GM20000 (cell line): ENCODE measurements at places on chromosomes 11 and 22.

GRCh38 chr22:49202226-49202625 lies 625.4 kb downstream of the BRD1 start:
- DNase-seq: no peak

- DNase-seq: no peak
These were observed 2.0 kb downstream of the PDGFD start for GRCh38 chr11:104161751-104162450.

DNA sequence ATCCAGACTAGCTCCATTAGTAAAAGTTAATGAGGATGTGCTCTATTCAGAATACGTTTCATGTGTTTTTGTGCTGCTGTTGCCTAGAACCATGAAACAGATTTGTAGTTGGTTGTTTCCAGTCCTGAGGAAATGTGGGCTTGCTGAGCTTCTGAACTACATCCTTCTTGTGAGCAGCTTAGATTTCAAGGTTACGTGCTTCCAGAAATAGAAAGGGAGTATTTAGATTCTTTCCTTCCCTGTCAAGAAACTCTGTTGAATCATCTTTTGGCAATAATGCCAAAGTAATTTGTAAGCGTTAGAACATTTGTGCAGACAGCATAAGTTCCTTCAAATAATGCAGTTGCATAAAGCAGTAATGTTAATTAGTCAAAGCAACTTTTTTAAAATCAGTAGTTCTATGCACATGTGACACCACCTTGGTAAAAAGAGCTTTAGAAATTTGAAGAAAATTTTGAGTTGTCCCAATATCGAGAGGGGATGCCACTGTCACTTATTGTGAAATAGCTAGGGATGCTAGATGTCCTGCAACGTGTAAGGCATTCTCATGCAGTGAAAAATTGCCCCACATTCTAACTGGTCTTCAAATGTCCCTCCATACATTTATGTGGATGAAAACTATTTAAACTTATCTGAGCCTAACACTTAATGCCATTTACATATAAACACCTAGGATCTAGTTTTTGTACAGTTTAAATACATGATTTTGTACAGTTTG lies 169.6 kb downstream of the ETS1 start:
- no peak for DNase-seq

- no peak for DNase-seq
These were observed 56.1 kb upstream of the B3GAT1 start for GRCh38 chr11:134468081-134468668.

DNA sequence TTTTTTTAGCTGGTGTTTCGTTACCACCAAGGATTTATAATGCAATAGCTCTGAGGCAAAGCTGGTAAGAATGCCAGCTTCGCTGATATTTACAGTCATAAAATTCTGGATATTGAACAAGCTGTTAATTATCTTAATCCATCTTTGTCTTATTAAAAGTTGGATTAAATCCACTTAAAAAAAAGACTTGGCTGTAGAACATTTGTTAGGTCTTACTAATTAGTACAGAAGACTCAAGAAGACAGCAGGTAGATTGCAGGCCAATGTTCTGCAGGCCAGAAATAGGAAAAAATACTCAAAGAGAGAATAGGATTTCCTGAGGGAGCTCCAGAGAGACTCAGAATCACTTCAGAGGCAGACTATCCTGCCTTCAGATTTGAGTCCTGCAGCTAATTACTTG lies 7.5 kb downstream of the ROBO4 start:
- no peak for DNase-seq

DNA sequence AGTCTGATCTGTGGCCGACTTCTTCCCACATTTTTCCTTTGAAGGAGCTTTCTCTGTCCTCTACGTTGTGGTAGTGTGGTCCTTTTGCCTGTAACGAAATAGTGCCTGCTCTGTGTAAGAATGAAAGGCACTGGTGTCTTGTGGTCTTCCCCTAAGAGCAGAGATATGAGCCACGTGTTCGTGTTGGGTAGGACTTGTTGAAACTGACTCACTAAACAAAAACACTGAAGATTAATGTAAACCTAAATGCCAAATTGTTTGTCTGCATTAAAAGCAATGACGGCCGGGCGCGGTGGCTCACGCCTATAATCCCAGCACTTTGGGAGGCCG lies 10.1 kb upstream of the RPS3 start:
- no peak for DNase-seq

- peak; percentile 16 for DNase-seq
These were observed 154.1 kb downstream of the MYO18B start for GRCh38 chr22:25896098-25896497.

- no peak for DNase-seq
These were observed 58.9 kb downstream of the PDE2A start for GRCh38 chr11:72615329-72615728.

DNA sequence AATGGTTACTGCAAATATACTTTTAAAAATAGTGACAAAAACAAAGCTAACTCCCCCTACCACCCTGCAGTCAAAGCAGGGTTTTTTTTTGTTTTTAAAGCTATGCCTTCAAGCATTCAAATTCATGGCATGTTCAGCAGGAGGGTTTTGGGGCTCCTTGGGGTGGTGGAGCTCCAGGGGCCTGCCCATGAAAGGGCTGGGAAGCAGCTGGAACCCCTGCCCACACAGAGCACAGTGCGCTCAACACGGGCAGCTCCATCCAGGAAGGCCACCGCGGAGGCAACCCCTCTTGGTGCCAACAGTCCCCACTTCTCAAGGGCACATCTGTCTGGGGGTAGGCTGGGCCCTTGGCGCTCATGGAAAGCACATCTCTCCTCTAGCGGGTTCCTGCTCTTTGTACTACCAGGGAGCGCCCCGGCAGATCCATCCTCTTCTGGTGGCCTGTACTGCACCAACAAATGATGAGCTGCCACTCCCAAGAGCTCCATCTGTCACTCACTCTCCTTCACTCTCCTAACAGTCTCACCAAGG lies 16.6 kb upstream of the PHLDA2 start:
- no peak for DNase-seq

- no peak for DNase-seq
These were observed 672.7 kb downstream of the TBC1D22A start for GRCh38 chr22:47435204-47435487.

- DNase-seq: no peak
These were observed 61.8 kb upstream of the UBASH3B start for GRCh38 chr11:122593473-122594420.

GRCh38 chr22:35506259-35506570 lies 34.4 kb upstream of the RASD2 start:
- DNase-seq: no peak

DNA sequence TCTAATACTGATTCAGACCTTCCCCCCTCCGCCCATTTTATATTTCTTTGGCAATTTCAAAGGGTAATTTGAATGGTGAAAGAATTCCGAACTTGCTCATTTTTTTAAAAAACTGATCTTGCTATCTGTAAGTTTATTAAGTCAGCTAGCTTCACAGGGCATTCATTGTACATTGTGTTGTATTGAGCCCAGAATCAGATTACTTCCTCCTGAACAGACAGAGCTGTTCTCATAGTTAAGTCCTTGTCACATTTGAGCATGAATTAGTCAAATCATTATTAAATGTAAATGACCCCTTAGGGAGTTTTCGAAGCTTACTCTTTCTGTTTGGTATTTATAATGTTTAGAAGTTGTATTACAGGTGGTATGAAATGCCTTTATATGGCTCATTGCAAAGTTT lies 34.4 kb downstream of the CYP2R1 start:
- DNase-seq: no peak

GRCh38 chr11:72678524-72678923 lies 4.3 kb upstream of the PDE2A start:
- DNase-seq: no peak

DNA sequence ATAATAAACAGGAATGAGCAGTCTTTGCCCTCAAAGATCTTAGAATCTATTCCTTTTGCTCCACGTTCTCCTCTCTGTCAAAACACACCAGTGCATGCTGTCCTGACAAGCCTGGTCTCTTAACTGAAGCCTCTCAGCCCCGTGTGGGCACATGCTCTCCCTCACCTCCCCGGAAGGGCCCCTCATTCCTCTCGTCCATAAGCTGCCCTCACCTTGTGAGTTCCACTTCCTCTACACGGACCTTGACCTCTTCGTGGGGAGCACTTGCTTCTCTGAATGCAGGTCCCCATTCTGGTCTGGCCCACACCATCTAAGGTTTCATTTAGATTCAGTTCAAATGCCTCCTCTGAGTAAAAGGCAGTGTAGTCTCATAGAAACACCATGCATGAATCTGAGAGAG lies 412.3 kb upstream of the SYN3 start:
- DNase-seq: peak; percentile 22

DNA sequence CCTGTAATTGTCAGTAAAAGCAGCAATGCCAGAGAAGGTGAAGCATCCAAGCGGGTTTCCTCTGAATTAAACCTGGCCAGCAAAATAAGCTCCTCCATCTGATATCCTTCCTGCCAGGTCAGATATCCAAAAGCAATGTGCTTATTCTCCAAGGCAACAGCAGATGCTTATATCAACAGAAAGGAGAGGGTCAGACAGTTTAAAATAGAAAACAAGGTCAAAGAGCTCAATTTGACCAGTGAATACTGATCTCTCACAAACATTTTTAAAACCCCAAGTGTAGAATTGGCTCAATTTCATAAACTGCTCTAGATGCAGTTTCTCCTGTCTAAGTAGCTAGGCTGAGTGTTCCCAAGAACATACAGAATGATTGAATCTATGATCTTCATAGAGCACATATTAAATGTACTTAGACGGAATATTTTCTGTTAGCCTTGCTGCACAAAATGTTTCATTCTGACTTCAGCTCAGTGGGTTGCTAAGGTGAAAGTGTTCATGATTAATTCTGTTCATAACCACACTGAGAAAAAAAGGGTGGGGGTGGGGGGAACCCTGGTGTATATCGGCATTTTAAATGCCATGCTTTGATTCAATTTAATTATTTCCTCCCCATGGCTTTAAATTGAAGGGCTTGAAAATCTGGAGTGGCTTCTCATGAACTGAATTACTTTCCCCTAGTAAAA lies 174.2 kb upstream of the ARHGAP20 start:
- DNase-seq: no peak

DNA sequence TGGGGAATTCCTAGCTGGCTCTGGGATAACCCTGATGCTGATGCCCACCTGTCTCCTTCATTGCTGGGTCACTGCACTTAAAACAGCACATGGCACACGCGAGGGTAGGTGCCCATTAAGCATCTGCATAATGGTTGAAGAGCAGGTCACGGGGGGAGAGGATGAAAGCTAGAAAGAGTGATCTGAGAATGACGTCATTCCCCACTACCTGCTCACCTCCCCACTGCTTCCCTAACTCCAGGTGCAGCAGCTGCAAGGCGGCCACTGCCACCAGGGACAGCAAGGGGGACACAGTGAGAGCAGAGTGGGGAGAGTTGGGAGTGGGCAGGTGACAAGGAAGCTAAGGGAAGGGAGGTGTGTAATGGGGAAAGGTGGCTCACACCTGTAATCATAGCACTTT lies 27.0 kb downstream of the ADA2 start:
- DNase-seq: no peak

- peak; percentile 7 for DNase-seq
These were observed 615 bp downstream of the STT3A start for GRCh38 chr11:125593114-125593820.

- DNase-seq: no peak
These were observed 18.2 kb downstream of the SLC5A4 start for GRCh38 chr22:32236970-32237369.

- DNase-seq: no peak
These were observed 1.4 kb downstream of the UCP2 start for GRCh38 chr11:73981051-73981805.

- DNase-seq: no peak
These were observed 273.0 kb downstream of the CASP12 start for GRCh38 chr11:104625246-104625645.

DNA sequence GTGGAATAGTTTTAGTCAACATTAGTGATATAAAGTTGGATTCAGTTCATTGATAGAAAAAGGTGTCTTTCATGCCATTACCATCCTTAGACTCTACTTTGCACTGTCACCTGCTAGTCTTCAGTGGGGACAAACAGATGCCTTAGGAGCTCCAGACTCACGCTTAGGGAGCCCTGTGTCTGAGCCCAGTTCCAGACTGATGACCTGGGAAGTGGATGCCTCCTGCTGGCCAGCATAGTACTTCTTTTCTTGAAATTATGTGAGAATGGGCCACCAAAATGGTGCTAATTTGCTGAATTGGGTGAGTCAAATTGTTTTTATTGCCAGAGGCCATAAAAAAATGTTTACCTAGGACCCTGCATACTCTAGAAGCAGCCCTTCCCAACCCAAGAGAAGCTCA lies 53.9 kb downstream of the NOX4 start:
- DNase-seq: no peak

DNA sequence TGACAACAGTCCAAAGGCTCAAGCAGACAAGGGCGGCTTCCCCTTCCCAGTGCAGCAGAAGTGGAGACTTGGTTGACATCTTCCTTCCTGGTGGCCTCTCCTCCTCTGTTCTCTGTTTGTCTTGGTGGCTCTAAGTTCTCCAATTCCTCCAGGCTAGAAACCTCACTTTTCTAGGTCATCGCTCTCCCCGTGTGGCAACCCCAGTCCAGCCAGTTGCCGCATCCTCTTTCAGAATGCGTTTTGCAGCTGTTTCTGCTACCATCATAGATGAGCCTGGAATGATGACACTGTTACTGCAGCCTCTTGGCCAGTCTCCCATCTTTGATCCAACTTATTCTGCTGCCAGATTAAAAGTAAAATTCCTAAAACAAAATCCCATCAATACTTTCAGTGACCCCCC lies 201.5 kb downstream of the TRIM29 start:
- no peak for DNase-seq

DNA sequence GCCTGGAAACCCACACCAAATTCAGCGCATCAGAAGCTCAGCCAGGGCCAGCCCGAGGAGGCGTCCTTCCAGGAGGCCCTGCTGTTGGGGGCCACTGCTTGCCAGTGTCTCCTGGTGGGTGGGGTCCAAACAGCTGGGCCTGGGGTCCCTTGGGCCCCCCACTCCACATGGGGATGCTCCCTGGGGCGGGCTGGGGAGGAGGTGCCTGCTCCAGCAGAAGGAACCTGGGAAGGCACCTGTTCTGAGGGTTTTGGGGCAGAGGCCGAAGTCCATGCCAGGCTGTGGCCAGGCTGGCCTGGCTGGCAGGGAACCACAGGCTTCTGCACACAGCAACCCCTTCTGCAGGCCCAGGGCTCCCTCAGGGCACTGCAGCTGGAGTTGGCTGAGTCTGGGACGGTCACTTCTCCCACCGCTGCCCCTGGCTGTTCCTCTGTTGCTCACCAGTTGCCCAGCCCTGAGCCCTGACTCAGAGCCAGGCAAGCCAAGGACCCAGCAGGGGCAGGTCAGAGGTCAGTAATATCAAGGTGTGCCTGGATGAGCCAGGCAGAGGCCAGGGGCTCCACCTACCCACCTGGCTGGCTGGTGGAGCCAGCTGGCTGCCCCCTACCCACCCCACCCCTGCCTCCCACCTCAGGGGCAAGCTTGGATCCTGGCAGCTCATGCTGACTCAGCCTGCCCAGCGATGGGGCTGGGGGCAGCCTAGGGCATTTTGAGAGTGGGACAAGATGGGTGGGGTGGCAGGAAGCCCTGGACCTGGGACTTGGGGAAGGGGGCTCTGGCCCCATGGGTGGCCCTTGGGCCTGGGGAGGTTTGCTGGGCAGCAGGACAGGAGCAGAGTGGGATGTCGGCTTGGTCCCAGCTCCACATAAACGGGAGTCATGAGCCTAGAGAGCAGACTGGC lies 12.0 kb upstream of the PHLDA2 start:
- no peak for DNase-seq

GRCh38 chr11:110850846-110851245 lies 138.6 kb upstream of the ARHGAP20 start:
- DNase-seq: no peak
